ENCODE measurements at places on chromosomes 4 and X. TPM values are rescaled to one million over a fixed set of nuclear protein-coding genes. Genes with fewer than 3 reads are reported as not detected.

The MAPK10 gene
- 0.11 TPM for total RNA-seq

The PRDM5 gene
- total RNA-seq = 6.2 TPM

The IL13RA2 gene
- 0.22 TPM for total RNA-seq

The LRCH2 gene
- 11.5 TPM for total RNA-seq

The ZDHHC15 gene
- not detected for total RNA-seq

The GNRHR gene
- total RNA-seq = not detected

The SLC25A6 gene
- total RNA-seq = 238 TPM

The NOX1 gene
- total RNA-seq = not detected

The PHOX2B gene
- not detected for total RNA-seq

The SSX2B gene
- not detected for total RNA-seq

The TRIM60 gene
- total RNA-seq = not detected

The CENPVL2 gene
- total RNA-seq = not detected

The GC gene
- total RNA-seq = not detected

The CFI gene
- 45.5 TPM for total RNA-seq

The SHROOM4 gene
- 23.6 TPM for total RNA-seq

The STS gene
- 8.9 TPM for total RNA-seq

The LPAR4 gene
- total RNA-seq = not detected

The UCP1 gene
- not detected for total RNA-seq

The NFKB1 gene
- total RNA-seq = 54.6 TPM
